NCI-H345 (cell line): ENCODE measurements at places on chromosomes 16 and 17.

DNA sequence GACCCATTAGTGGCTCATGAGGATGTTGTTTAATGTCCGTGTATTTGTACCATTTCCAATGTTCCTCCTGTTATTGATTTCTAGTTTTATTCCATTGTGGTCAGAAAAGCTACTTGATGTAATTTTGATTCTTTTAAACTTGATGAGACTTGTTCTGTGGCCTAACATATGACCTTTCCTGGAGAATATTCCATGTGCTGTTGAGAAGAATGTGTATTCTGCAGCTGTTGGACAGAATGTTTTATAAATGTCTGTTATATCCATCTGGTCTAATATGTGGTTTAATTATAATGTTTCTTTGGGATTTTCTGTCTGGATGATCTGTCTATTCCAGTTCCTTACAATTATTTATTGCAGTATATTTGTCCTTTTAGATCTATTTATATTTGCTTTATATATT, 2.9 kb upstream of the ABCA10 start:
- no peak for DNase-seq

GRCh38 chr17:37743875-37744632, 805 bp downstream of the HNF1B start:
- DNase-seq, result no peak

GRCh38 chr17:69179227-69179952, 37.7 kb upstream of the ABCA6 start:
- DNase-seq, result no peak

DNA sequence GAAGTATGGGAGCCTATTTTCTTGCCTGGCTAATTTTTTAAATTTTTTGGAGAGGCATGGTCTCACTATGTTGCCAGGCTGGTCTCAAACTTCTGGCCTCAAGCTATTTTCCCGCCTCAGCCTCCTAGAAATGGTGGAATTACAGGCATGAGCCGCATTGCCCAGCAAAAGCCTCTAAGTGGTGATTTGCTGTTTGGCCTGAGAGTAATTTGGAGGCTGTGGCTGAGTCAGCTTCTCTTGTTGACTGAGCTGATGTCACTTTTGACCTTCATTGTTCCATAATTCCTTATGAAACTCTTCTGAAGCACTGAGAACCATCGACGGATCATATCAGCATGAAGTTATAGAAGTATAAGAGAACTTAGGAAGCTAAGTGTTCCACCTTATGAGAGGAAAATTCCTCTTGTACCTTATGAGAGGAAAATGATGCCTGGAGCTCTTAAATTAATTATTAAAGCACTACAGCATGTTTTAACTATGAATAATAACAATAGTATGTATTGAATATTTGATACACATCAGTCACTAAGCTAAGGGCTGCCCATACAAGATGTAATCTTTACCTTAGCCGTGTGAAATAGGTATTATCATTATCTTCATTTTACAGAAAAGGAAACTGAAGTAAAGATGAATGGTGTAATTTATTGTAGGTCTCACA, 220.8 kb upstream of the MON1B start:
- no peak for DNase-seq

GRCh38 chr16:1688807-1689560, 10.9 kb downstream of the JPT2 start:
- no peak for DNase-seq

DNA sequence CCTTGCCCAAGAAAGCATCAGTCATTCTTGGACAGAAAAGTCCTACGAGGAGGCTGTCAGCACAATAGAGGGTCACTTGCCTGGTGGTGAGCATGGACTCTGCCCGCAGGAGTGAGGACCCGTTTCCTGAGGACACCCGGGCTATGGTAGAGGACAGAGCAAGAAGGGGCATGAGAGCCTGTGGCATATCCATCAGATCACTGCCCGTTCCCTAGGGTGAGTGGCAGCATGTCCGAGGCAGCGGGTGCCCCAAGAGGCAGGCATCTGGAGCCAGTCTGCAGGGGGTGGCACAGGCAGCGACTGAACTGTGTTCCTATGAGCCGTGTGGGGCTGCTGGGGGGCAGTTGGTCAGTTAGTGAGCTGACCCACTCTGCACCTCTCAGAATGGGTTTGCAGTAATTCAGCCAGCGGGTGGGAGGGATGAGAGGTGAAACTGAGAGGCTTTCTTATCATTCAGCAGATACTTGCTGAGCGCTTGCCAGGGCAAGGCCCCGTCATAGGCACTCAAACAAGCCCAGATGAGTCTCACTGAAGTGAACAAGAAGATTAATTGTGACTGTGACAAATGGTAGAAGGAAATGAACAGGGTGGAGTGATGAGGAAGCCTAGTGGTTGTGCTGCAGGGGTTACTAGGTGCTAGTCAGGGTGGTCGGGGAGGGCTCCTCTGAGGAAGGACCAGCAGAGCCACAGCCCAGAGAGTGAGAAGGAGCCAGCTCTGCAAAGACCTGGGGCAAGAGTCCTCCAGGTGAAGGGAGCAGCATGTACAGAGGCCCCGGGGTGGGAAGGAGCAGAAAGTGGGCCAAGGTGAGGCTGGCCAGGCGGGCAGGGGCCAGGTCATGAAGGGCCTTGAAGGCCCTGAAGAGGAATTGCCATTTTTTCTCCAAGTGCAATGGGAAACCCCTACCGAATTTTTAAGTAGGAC, 87.9 kb downstream of the CLEC16A start:
- no peak for DNase-seq

DNA sequence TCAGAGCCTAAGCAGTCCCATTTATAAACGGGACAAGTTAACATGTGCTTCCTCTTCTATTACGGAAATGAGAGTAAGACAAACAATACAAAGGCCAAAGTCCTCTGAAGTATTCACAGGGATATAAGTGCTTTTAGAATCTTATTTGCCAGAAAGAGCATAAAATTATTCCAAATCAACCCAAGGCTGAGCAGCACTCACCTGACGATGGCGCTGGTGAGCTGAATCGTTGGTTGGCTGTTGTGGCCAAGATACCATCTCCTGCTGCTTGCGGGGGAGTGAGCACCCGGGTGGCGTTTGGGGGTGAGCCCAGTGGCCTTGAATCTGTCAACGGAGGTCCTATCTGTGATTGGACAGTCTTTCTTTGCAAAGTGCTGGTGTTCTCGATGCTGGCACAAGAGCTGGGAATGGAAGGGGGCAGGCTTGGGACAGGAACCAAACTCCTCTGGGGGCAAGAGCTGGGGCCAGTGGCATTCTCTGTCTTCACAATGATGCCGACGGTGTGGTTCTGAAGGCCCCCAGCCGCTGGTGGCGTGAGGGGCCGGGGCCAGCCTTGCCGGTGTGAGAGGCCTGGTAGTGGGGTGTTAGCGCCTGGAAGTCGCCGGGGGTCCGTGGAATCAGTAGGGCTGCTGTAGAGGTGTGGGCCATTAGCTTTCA, 9.5 kb upstream of the DHRS13 start:
- DNase-seq, result no peak
